Activated T-helper 2 cell treated with anti-CD3 and anti-CD28 coated beads, Interferon-gamma antibody, Interleukin-2, Interleukin-4, amounts not matched to agents 10 μg/mL and 5 μg/mL and 100 μg/mL, durations not matched to agents 14 hours and 24 hours and 36 hours (primary cell): ENCODE measurements at places on chromosomes 16 and 17. TPM values are rescaled to one million over a fixed set of nuclear protein-coding genes. Genes with fewer than 3 reads are reported as not detected.

The EVI2A gene
- 18.6 and 20.7 TPM in 2 replicates for total RNA-seq

GRCh38 chr17:46163316-46163715, 29.9 kb downstream of the KANSL1 start:
- no peak for DNase-seq

DNA sequence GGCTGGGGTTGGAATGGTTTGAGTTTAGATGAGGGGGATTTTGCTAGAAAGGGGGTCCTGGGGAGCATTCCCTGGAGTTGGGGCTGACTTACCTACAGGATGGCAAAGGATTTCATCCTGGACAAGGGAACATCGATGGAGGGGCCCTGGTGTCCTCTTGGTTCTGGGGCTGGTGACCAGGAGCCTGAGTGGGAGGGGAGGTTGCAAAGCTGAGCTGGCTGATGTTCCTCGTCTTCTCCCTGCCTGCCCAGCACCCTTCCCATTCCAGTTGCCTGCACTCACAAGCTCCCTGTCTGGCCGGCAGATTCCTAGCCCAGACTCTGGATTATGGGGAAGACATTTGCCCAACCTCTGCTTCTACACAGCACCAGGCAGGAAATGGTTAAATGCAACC, 37.2 kb downstream of the ITGAE start:
- no peak for DNase-seq

The KCNJ2 gene
- total RNA-seq = 0.11 TPM in 1 of 2 replicates, not detected in the other

The CIBAR2 gene
- total RNA-seq = not detected in 2 replicates

The ZNF267 gene
- total RNA-seq = 58.5 and 68.5 TPM in 2 replicates

DNA sequence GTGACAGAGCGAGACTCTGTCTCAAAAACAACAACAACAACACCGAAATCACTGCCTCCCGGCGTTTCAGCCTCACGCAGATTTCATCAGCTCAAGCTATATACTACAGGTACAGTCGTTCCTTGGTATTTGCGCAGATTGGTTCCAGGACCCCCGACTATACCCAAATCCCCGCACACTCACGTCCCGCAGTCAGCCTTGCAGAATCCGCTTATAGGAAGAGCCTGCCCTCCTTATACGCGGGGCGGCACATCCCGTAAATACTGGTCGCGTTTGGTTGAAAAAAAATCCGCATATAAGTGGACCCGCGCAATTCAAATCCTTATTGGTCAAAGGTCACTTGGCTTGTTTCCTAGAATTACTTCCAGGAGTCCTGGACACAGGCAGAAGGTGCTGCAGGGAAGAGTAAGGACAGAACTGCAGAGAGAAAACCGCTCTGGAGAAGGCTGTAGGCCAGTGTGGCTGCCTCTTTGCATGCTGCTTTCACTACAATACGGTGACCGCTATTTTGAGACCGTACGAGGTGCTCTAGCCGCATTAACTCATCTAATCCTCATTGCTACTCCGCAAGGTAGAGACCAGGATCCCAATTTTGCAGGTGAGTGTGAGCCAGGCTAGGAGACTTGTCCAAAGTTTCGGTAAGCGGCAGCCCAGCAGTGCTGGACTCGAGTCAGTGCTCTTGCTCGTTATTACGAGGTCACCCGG, 718 bp downstream of the NDUFAB1 start:
- DNase-seq = no peak

The PDXDC1 gene
- 55.2 and 56.5 TPM in 2 replicates for total RNA-seq

- no peak for DNase-seq
Measured at GRCh38 chr16:84614968-84615813, 2.7 kb downstream of the COTL1 start.

The SP6 gene
- 0.09 and 0.14 TPM in 2 replicates for total RNA-seq

The CD7 gene
- total RNA-seq = 345 and 351 TPM in 2 replicates

The ZFP1 gene
- total RNA-seq = 11.2 and 14.0 TPM in 2 replicates

DNA sequence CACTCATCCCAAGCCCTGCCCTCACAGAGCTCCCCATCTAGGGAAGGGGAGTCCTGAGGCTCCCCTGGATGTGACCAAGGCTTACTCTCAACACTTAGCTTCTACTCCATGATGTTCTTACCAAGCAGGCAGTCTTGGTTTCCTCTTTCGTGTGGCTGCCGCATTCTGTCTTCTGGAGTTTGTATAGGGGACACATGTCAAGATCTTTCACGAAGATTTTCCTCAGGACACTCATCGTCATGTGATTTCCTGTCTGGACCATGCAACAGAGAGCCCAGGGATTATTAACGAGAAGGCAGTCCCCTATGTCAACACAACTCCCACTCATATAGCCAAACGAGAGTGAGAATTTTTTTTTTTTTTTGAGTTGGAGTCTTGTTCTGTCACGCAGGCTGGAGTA, 10.4 kb downstream of the PRSS54 start:
- no peak for DNase-seq

- DNase-seq = no peak
Measured at GRCh38 chr17:41416479-41416878, 7.9 kb downstream of the KRT37 start.

GRCh38 chr17:39946551-39947330, 16.1 kb upstream of the GSDMA start:
- DNase-seq = no peak

DNA sequence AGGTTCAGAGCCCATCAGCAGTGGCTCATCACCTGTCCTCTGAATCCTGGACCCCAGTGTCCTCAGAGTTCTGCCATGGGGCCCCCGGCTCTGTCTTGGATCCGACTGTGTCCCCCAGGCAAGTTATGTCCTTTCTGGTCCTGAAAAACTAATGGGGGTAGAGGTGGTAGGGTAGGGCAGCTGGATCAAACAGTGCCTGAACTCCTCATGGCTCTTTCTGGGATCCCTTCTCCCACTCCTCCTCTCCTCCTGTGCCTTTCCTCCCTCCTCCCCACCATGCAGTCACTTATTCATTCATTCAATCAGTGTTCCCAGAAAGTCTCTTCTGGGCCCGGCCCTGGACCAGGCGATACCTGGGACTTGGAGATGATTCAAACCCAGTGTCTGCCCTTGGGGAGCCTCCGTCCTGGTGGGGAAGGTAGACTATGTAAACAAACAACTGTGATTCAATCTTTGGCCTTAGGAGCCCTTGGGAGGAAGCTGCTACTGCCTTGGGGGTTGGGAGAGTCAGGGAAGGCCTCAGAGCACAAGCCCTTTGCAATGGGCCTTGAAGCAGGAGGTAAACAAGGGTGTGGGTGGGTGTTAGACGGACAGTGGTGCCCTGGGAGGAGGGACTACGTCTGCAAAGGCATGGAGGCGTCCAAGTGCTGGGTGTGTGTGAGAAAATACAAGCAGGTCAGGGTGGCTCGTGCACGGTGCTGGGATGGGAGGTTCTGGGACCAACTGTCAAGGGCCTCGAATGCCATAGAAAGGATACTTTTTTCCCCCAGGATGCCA, 6.4 kb upstream of the FAM83G start:
- no peak for DNase-seq

The HP gene
- total RNA-seq = not detected in 2 replicates

- DNase-seq = peak; percentile 18
Measured at GRCh38 chr16:70738083-70738977, 52.5 kb upstream of the MTSS2 start.

The ABCA6 gene
- not detected in 2 replicates for total RNA-seq

The PRR15L gene
- not detected in 2 replicates for total RNA-seq

DNA sequence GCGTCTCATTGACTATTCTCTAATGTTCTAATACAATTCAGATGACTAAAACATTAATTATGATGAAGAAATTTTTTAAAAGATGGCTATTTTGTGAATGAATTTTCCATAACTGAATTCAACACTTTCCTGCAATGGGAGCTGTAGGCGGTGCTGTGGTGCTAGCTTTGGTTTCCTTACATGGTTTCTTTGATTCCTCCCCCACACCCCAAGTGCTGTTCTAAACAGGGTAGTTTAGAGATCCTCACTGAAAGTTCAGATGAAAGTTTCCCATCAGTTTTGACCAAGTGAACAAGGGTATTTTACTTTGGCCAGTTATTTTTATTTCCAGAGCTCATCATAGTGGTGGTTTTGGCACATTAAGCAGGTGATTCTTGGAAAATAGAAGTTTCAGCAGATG, 26.0 kb upstream of the MRC2 start:
- DNase-seq = no peak

GRCh38 chr17:66548158-66548557, 245.7 kb downstream of the PRKCA start:
- peak; percentile 18 for DNase-seq

DNA sequence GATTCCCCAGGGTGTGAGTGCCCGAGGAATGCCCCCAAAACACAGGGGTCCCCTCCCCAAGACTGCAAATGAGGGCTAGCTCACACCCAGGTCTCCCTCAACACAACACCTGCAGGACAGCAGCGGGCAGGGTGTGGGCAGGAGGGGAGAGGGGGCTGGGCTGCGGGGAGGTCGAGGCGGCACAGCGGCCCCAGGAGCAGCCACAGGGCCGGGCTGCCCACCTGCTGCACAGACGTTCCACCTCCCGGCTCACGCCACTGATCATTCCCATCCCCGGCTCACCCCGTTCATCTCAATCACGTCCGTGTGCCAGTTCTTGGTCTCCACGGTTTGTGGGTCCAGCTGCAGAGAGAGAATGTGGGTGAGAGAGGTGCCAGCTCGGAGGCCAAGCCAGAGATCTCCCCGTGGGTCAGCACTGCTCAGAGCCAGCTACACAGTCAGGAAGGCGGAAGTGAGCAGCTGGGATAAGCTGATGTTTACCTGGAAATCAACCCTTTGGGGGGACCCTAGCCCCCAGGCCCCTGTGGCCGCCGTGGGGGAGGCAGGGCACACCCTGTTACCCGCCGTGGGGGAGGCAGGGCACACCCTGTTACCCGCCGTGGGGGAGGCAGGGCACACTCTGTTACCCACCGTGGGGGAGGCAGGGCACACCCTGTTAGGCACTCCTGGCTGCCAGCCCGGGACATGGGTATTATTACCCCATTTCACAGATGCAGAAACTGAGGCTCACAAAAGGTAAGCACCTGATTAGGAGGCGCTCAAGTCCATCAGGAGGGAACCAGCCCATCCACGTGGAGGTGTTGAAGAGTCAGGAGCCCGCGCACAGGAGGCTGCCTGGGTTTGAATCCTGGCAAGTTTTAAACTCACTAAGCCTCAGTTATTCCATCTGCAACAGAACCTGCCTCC, 16.1 kb downstream of the TIMM22 start:
- no peak for DNase-seq

The KRTAP3-1 gene
- not detected in 2 replicates for total RNA-seq

- DNase-seq = no peak
Measured at GRCh38 chr16:27960619-27961295, 102.8 kb downstream of the GSG1L start.

The PPP1R1B gene
- not detected in 2 replicates for total RNA-seq

DNA sequence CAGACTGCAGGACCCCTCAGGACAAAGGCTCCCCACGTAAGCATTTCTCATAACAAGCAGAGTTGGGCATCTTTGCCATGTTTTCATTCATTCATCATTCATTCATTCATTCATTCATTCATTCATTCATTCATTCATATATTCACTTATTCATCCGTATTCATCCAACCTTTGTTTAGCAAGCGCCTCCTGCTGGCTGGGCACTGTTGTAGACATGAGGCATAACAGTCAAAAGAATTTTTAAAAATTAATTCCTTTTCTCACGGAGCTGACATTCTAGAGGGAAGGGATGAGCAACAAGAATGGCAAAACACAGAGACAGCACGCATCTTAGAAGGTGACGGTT, 351.7 kb upstream of the TNRC6C start:
- no peak for DNase-seq

DNA sequence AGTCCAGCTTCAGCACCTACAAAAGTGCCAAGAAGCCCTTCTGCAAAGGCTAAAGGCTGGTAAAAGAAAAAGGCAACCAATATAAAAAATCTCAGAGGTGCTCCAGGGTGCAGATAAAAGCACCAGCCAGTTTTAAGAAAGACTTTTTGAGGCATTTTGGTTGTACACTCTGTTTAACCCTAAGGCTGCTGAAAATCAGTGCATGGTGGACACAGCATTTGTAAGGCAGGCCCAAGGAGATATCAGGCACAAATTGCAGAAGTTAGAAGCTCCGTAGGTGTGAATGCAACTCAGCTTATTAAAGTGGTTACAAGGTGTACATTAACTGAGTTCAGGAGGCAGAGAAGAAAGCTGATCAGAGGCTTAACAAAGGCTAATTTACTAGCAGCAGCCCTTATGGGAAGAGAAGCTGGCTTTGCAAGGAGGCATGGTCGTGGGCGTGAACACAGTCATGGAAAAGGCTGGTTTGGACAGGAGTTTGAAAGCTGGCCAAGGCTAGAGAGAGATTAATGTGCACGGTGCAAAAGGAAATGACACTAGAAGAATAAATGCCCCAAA, 21.1 kb downstream of the ACSM1 start:
- DNase-seq = no peak

- DNase-seq = no peak
Measured at GRCh38 chr17:36999471-36999870, 50.7 kb downstream of the AATF start.

- DNase-seq = no peak
Measured at GRCh38 chr16:13453938-13454553, 465.9 kb upstream of the ERCC4 start.

The OSGIN1 gene
- total RNA-seq = 1.4 and 2.1 TPM in 2 replicates

GRCh38 chr17:79814974-79815835, 18.3 kb upstream of the CBX8 start:
- no peak for DNase-seq

DNA sequence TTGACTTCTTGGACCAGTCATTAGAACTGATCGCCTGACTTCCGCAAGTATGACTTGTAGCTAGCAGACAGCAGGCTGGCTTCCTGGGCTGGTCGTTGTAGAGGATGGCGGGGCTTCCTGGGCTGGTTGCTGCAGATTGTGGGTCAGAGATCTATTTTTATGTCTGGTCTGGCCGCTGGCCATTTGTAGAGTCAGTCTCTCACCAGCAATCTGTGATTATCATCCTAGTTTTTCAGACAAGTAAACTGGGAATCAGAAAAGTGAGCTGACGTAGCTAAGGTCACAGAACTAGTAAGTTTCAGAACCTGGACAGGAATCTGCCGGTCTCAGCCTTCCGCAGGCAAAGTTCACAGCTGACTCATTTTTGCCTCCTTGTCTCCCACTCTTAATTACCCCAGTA, 19.1 kb downstream of the GPR142 start:
- no peak for DNase-seq

GRCh38 chr17:10821054-10821453, 16.8 kb downstream of the PIRT start:
- no peak for DNase-seq

- DNase-seq = peak; percentile 96
Measured at GRCh38 chr17:75154195-75155106, at the start of gene JPT1. Gene JPT1 (minus strand): TSS chr17:75154512. CDS start chr17:75154397, 115 bp downstream.

DNA sequence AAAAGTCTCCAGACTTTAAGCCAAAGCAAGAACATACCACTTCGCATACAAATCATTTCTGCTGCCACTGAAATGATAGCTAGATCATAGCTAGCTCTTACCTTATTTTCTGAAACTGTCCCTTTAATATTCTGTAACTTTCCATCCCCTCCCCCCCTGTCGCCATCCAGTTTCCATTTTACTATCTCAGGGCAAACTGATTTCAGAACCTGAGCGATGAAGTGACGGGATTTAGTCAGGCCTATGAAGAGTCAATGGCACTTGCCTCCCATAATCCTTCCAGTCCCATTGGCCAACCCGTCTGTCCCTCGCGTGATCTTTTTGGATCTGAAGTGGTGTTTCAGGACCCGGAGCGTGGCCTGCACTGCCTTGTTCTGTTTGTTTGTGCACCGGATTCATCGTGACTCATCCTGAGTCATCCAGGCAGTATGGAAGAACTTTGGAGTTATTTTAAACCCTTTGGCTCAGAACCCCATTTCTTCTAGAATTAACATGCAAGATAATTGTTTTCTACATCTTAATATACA, 199.8 kb upstream of the CHMP6 start:
- DNase-seq = peak; percentile 40

The PLLP gene
- 0.30 and 0.34 TPM in 2 replicates for total RNA-seq

The CDK5R1 gene
- total RNA-seq = 10.8 and 12.0 TPM in 2 replicates
